ENCODE measurements at places on chromosomes 1 and 21.
A peak's percentile ranks its signal among the peaks of the same experiment; 100 is the strongest.

- no peak overlapping the region for H3K27ac ChIP-seq
These were observed 23.6 kb upstream of the SPSB1 start for GRCh38 chr1:9269078-9269501.

DNA sequence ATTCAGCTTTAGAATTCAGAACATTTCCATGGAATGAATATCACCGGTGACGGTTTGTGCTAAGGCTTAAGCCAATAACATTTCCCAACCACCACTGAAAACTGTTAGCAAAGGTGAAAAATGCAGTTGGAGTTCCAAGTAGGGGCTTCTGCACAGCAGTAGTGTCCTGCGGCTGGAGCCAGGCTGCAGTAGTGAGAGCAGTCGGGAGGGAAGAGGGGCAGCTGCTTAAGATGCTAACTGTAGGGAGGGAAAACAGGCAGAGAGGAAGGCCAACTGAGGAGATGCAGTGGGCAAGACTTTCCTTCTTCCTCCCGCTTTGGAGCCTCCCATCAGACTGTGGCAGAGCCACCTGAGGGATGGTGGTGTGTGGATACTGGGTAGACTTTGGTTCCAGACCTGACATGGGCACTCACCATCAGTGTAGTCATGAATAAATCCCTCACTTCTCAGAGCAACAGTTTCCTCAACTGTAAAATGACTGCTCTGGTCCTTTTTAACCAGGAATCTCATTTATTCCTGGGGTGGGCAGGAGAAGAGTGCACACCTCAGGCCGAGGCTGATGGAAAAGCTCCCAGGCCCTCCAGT, 3.2 kb downstream of the F3 start:
- no peak overlapping the region for H3K27ac ChIP-seq
- no peak overlapping the region for H3K4me3 ChIP-seq
- peaks cover 15% of the 10 kb centered on the region for H3K4me1 ChIP-seq
- H3K36me3 ChIP-seq, result peaks cover 11% of the 10 kb centered on the region
- DNase-seq, result peak; percentile 42

GRCh38 chr1:28950449-28950848, 36.1 kb downstream of the EPB41 start:
- H3K27me3 ChIP-seq, result no peaks in the 10 kb centered on the region
- no peaks in the 10 kb centered on the region for H3K4me1 ChIP-seq
- H3K27ac ChIP-seq, result no peak overlapping the region
- H3K4me3 ChIP-seq, result no peak overlapping the region

DNA sequence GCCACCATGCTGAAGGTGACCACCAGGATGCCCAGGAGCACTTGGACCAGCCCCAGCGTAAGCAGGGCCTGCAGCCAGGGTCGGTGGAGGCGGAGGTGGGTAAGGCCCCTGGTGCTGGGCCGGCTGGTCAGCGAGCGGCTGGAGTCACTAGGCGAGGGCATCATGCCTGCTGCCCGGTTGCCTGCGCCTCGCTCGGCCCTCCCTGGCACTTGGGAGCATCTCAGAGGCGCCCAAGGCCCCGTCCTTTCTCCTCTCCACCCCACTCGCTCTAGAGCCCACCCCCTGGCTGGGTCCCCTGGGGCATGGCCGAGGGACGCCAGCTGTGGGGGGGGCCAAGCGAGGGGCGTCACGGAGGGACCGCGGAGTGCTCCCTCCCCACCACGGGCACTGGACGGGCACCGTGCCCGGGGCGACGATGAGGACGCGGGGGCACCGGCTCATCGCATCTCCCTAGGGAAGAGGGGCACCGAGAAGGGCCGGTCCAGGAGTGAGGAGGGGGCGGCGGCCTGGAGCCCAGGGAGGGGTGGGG, 505 bp downstream of the ENTREP3 start:
- no peaks in the 10 kb centered on the region for H3K27me3 ChIP-seq
- H3K4me1 ChIP-seq, result peaks cover 30% of the 10 kb centered on the region
- peaks cover 39% of the 10 kb centered on the region for H3K36me3 ChIP-seq
- H3K4me3 ChIP-seq, result peak overlapping the region; percentile 79
- H3K27ac ChIP-seq, result no peak overlapping the region
- no peak for DNase-seq

- no peak for DNase-seq
- no peak overlapping the region for H3K27ac ChIP-seq
- H3K27me3 ChIP-seq, result no peaks in the 10 kb centered on the region
- H3K4me3 ChIP-seq, result no peak overlapping the region
- peaks cover 2% of the 10 kb centered on the region for H3K4me1 ChIP-seq
These were observed 11.4 kb downstream of the RASSF5 start for GRCh38 chr1:206518743-206519142.

DNA sequence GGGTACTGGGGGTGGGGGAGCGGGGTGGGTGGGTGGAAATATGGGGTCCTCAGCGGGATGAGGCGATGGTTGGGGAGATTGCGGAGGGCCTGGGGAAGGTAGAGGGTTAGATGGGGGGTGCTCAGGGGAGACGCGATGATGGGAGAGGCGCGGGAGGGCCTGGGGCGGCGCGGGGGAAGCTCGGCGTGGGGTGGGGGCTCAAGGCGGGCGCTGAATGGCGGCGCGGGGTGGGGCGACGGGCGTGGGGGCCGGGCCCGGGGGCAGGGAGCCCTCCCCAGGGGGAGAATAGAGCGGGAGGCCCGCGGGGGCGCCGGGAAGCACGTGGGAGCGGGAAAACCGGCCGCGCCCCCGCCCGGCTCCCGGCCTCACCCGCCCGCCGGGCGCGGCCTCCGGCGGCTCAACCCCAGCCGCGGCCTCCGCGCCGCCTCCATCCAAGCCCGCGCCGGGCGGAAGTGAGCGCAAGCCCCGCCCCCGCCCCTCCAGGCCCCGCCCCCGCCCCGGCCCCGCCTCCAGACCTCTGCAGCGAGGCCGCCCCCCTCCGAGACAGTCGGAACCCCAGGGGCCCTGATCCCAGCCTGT, at the start of gene FAAP20:
Gene FAAP20 (minus strand): TSS at position 454 of the 579 bp plus-strand sequence. CDS start 23 bp downstream, at position 431.
- peaks cover 45% of the 10 kb centered on the region for H3K4me1 ChIP-seq
- DNase-seq, result no peak
- peak within 1 kb of the TSS; percentile 82 for H3K4me3 ChIP-seq

GRCh38 chr1:209411491-209411929, 172.0 kb upstream of the CAMK1G start:
- DNase-seq, result no peak
- H3K27me3 ChIP-seq, result no peaks in the 10 kb centered on the region
- H3K4me1 ChIP-seq, result peaks cover 6% of the 10 kb centered on the region
- no peak overlapping the region for H3K4me3 ChIP-seq
- H3K27ac ChIP-seq, result peak overlapping the region; percentile 52

GRCh38 chr1:101920577-101920976, 76.1 kb downstream of the OLFM3 start:
- H3K4me1 ChIP-seq, result no peaks in the 10 kb centered on the region
- no peaks in the 10 kb centered on the region for H3K36me3 ChIP-seq
- H3K27me3 ChIP-seq, result no peaks in the 10 kb centered on the region
- H3K27ac ChIP-seq, result no peak overlapping the region
- DNase-seq, result no peak

- no peaks in the 10 kb centered on the region for H3K4me1 ChIP-seq
- H3K27me3 ChIP-seq, result no peaks in the 10 kb centered on the region
- DNase-seq, result no peak
- H3K36me3 ChIP-seq, result no peaks in the 10 kb centered on the region
These were observed 114.5 kb downstream of the DSCAM start for GRCh38 chr21:40732253-40733023.

- no peak overlapping the region for H3K27ac ChIP-seq
- no peaks in the 10 kb centered on the region for H3K4me1 ChIP-seq
- DNase-seq, result no peak
- H3K27me3 ChIP-seq, result no peaks in the 10 kb centered on the region
- H3K4me3 ChIP-seq, result no peak overlapping the region
- H3K36me3 ChIP-seq, result peaks cover 6% of the 10 kb centered on the region
These were observed 3.4 kb upstream of the MPC2 start for GRCh38 chr1:167940264-167940663.

DNA sequence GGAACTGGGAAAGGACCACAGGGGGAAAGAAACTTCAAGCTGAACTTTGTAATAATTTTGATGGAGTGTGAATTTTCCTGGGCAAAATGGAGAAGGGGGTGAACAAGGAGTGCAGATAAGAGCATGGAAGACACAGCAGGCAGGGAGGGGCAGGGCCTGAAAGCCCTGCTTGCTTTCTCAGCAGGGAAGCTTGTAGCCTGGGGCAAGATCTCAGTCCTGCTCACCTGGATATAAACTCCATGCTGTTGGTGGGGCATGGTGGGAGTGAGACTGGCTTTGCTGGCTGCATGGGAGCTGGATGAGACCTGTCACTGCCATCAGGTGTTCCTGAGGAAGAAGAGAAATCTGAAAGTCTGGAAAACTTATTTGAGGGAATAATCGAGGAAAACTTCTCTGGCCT, 58.7 kb upstream of the RC3H1 start:
- H3K4me3 ChIP-seq, result no peak overlapping the region
- H3K4me1 ChIP-seq, result peaks cover 2% of the 10 kb centered on the region
- H3K27me3 ChIP-seq, result no peaks in the 10 kb centered on the region
- no peaks in the 10 kb centered on the region for H3K36me3 ChIP-seq
- DNase-seq, result no peak

DNA sequence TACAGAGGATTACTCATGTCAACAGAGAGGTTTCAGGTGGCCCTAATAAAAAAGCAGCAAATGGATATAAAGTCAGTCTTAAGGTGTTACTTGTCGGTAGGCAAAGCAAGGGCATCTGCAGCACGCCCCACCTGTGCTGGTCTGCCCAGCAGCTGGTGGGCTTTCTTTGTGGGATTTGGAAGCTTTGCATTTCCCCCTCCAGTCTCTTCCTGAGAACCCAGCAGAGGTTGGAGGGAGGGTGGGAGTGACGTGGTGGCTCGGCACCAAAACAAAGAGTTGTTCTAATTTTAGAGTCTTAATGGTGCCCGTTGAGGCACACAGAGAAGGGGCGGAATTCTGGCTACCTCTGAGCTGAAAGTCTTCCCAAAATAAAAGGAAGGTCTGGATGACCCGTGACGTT, 4.8 kb upstream of the PCBP3 start:
- H3K27me3 ChIP-seq, result no peaks in the 10 kb centered on the region
- no peaks in the 10 kb centered on the region for H3K36me3 ChIP-seq
- peaks cover 30% of the 10 kb centered on the region for H3K4me1 ChIP-seq

GRCh38 chr1:16162163-16162822, 6.4 kb upstream of the EPHA2 start:
- H3K4me1 ChIP-seq, result peaks cover 32% of the 10 kb centered on the region
- no peaks in the 10 kb centered on the region for H3K27me3 ChIP-seq
- H3K27ac ChIP-seq, result no peak overlapping the region
- H3K36me3 ChIP-seq, result no peaks in the 10 kb centered on the region
- no peak for DNase-seq

GRCh38 chr1:70583522-70583921, 172.5 kb downstream of the CTH start:
- DNase-seq, result no peak
- peaks cover 3% of the 10 kb centered on the region for H3K4me1 ChIP-seq
- no peaks in the 10 kb centered on the region for H3K27me3 ChIP-seq
- H3K4me3 ChIP-seq, result no peak overlapping the region
- H3K36me3 ChIP-seq, result no peaks in the 10 kb centered on the region

DNA sequence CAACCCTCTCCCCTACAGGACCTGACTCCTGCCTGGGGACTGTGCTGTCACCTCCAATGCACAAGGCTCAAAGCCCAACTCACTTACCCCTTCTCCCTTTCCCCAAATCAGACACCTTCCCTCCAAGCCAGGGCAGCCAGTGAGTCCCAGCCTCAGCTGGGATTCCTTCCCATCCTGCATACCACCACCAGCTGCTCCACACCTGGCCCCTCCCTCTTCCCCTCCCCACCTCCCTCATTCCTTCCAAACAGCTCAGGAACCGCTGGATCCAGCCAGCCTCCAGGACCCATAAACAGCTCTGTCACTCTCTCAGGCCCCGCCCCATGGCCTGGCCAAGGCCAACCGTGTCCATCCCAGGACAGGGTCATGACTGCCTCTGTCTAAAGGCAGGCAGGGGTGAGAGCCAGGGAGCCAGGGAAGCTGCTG, 41.4 kb downstream of the ACOT7 start:
- DNase-seq, result no peak
- no peak overlapping the region for H3K4me3 ChIP-seq
- no peak overlapping the region for H3K27ac ChIP-seq
- peaks cover 19% of the 10 kb centered on the region for H3K4me1 ChIP-seq

- H3K27ac ChIP-seq, result no peak overlapping the region
- no peaks in the 10 kb centered on the region for H3K27me3 ChIP-seq
- DNase-seq, result peak; percentile 68
- no peak overlapping the region for H3K4me3 ChIP-seq
- H3K36me3 ChIP-seq, result peaks cover 6% of the 10 kb centered on the region
These were observed 16.6 kb upstream of the CACYBP start for GRCh38 chr1:174982971-174983689.

Measured in mesenchymal stem cell (in vitro differentiated cells and primary cell).